Lung (tissue), 17 donors: ENCODE measurements at places on chromosomes 7 and 10. TPM values are rescaled to one million over a fixed set of nuclear protein-coding genes. Genes with fewer than 3 reads are reported as not detected.

GRCh38 chr10:132697578-132698200 is 88.3 kb downstream of the NKX6-2 start:
- no peak for DNase-seq

DNA sequence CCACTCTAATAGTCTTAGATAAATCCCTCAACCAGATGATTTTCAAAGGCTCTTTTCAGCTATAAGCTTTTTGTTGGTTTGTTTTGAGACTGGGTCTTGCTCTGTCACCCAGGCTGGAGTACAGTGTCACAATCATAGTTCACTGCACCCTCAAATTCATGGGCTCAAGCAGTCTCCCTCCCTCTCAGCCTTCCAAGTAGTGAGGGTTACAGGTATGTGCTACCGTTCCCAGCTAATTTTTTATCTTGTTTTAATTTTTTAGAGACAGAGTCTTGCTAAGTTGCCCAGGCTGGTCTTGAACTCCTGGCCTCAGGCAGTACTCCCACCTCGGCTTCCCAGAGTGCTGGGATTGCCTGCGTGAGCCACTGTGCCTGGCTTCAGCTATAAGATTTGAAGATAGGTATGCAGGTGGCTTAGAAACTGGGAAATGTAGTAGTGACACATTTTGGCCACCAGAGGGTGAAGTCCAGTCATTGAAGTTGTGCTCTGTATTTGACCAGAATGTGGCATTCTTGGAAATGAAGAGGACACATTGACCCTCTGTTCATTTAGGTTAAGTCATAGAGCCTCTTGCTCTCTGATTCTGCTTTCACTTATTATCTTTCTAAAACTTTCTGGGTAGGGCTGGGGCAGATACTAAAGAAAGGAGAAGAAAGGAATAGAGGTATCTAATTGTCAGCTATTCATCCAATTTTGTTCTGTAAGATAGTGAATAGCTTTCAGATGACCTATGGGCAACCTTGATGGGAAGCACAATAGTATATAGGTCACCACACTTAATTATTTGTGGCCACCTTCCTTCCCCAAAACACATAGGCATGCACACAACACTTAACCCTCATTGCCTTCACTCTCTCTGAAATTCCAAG is 36.0 kb downstream of the R3HCC1L start:
- DNase-seq, result peak; percentile 41

The PVRIG gene
- 1.6 TPM for polyA plus RNA-seq

- peak; percentile 22 for DNase-seq
These were observed 31.7 kb downstream of the CAMK2B start for GRCh38 chr7:44293561-44294324.

DNA sequence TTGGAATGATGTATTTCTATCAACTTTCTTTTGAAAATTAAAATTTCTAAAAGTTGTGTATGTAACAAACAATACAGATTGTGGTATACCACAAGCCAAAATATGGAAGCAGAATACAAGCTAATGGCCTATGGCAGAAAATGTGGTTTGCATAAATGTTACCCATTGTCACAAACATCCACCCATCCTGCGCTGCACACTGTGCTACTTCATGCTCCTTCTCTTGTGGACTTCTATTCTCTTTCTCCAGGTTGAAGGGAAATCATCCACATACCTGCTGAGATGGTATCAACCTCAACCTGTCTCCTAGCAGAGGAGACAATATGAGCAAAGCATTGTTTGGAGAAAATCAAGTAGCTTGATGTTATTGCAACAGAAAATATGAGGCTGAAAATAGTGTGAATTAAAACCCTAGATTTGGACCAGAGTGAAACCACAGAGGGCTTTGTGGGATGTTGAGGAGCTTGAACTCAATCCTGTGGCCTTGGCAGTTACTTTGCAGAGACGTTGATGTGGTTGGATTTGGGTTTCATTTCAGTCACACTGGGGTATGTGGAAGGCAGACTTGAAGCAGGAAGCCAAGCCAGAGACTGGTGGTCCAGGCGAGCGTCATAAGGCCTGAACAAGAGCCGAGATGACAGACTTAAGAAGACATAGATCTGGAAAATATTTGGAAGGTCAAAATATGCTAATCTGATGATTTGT is 63.8 kb downstream of the ICA1 start:
- DNase-seq, result no peak

DNA sequence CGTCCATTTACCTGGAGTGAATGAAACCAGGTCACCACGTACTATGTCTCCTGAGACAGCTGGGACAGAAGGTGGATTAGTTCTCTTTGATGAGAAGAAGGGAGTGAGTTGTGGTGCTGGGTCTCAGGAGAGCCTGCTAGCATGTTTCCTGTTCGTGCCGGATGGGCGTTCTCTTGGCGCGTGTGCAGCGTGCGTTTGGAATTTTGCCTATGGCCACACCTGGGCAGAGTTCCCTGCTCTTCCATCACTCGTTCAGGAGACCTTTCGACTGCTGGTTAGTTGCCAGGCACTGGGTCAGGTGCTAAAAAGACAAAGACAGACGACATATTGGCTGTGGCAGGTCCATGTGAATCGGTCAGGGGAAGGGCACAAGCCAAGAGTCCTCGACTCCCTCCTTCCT is 90.3 kb downstream of the TRRAP start:
- no peak for DNase-seq

DNA sequence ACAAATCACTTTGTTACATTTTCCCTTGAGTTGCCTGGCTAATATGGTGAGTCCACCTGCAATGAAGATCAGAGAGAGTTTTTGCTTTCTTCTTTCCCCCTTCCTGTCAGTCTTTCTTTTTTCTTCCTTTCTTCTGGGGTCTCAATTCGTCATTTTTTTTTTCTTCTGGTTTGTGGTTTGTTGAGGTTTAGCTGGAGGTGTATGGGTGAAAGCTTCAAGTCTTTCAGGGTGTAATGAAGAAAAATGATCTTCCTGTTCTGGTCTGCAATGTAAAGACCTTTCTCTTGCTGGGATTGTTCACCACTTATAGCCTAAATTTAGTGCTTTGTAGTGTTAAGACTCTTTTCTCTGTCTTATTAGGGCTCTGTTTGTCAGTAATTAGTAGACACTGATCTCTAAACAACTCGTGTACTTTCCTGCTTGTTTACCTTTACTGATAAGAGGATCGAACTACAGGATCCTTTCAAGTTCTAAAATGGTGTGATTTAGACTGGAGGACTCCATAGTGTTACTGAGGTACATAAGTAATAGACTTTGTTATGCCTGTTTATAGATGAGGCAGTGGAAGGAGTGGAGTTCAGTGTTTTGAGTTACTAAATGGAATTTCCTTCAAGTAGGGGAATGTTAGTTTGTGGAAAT is 129.1 kb downstream of the SUGCT start:
- no peak for DNase-seq

The SORCS1 gene
- polyA plus RNA-seq, result 0.05 TPM

DNA sequence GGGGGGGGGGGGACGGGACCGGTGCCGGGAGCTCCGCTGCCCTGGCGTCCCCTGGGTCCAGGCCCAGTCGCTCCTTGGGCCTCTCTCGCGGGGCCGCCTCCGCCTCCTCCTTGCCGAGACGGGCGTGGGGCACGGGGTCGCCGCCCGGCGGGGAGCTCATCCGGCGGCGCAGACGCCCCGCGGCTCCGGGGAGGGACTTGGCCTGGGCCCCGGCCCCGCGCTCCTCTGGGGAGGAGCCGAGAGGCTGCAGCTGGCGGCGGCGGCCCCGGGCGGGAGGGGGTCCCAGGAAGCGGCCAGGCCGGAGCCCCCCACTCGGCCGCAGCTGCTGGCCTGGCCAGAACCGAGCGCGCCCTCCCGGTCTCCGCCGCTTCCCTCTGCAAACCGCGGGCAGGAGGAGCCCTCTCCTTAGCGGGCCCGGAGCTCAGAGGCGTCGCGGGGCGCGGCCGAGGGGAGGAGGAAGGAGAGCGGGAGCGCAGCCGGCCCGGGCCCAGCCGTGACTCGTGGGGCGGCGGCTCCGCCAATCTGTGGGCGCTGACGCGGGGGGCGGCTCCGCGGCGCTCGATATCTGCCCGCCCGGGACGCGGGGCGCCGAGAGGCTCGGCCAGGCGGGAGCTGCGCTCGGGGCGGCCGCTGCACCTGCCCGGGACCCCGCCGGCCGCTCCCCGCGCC is at the start of gene FAM20C:
TSS of gene FAM20C (plus strand) at position 591 of the 669 bp plus-strand sequence. CDS start 629 bp downstream, outside the sequence.
- DNase-seq, result peak; percentile 89

The CCT6A gene
- polyA plus RNA-seq, result 196 TPM

- DNase-seq, result no peak
These were observed 24.2 kb downstream of the GPER1 start for GRCh38 chr7:1112109-1112508.

The P4HA1 gene
- polyA plus RNA-seq, result 35.1 TPM

The NRG3 gene
- 0.61 TPM for polyA plus RNA-seq

The ITGB8 gene
- polyA plus RNA-seq, result 3.2 TPM

DNA sequence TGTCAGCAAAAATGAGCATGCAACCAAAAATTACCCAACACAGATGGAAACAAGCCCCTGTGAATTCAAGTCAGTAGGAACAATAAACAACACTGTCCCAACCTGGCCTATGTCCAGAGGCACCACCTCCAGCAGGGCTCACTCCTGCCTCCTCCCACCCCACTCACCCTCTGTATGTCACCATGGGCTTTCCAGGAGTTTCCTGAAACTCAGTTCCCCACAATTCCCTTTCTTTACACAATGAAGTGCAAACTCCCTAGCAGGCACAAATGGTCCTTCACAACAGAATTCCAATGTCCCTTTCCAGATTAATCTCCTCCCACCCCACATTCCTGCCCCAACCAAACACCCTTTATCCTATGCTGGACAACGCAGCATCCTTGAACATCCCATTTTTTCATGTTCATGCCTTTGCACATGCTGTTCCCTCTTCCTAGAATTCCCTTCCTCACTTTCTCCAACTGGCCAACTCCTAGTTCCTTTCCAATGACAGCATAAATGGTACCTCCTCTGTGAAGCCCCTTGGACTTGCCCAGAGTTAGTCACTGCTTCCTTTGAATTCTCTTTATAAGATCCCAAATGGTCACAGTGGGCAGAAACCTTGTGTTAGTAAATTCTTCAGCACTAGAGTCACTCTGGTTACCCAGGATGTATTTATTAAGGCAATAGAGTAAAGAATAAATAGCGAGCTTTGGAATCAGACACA is 157.5 kb downstream of the SLIT1 start:
- no peak for DNase-seq

DNA sequence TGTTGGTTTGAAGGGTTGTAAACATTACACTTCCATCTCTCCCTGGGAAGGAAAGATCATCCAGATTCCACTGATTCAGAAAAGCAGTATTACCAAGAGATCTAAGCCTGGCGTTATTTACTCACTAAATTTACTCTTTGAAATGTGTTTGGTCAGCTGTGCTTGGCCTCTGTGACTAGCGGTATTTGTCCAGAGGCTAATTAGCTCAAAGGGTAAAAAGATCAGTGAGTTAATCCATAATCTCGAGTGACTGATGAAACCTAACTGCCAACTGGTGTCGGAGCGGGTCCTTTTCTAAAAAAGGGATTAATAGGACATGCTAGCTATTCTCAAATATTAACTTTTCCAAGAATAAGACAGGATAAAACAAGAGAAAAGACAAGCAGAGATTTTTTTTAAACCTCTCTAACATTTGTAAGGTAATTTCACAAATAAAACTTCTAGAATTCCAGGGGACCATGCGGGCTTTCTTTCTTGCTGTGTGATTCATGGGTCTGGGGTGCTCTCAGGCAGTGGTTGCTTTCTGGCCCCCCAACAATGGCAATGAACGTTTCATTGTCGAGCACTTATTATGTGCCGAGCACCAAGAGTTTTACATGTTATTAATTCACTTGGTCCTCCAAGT is 247.3 kb upstream of the AOAH start:
- no peak for DNase-seq

DNA sequence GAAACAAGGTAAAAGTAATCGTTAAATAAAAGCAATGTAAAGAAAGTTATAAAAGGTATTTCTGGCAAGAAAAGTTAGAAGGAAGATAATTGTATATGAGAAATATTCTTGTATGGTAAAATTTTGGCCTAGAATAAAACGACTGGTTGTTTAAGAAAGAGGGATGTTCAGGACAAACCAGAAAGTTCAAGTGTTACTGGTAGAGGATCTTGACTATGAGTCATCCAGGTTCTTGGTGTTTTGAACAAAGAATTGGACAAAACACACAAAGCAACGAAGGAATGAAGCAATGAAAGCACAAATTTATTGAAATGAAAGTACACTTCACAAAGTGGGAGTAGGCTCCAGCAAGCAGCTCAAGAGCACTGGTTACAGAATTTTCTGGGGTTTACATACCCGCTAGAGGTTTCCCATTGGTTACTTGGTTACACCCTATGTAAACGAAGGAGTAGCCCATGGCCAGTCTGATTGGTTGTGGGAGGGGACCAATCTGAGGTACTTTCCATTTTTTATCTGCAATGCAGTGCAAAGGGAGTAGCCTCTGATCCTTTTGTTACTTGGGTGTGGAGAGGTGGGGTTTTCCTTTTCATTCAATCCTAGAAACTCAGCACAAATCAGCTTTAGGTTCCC is 22.4 kb upstream of the GARS1 start:
- DNase-seq, result no peak

- DNase-seq, result peak; percentile 60
These were observed 19.9 kb upstream of the LMOD2 start for GRCh38 chr7:123635551-123636359.

GRCh38 chr10:12013926-12014325 is 28.7 kb downstream of the UPF2 start:
- no peak for DNase-seq

GRCh38 chr10:72731916-72732419 is 40.0 kb downstream of the MCU start:
- no peak for DNase-seq

- no peak for DNase-seq
These were observed 96.2 kb upstream of the AMPH start for GRCh38 chr7:38727184-38727940.

- DNase-seq, result no peak
These were observed 123.6 kb downstream of the CLEC2L start for GRCh38 chr7:139647085-139647484.
